IgD-negative memory B cell (primary cell): ENCODE measurements at places on chromosomes 4 and X. TPM values are rescaled to one million over a fixed set of nuclear protein-coding genes. Genes with fewer than 3 reads are reported as not detected.

CCDC149 gene
- not detected for polyA plus RNA-seq

TCEAL7 gene
- not detected for polyA plus RNA-seq

MTTP gene
- polyA plus RNA-seq = not detected

PDGFRA gene
- not detected for polyA plus RNA-seq
